ENCODE measurements at places on chromosomes 5 and 9.
A peak's percentile ranks its signal among the peaks of the same experiment; 100 is the strongest.

GRCh38 chr5:114055318-114056184 lies 306.3 kb upstream of the KCNN2 start:
- DNase-seq: peak; percentile 82

GRCh38 chr5:42842921-42843641 lies 31.4 kb upstream of the SELENOP start:
- DNase-seq: no peak

GRCh38 chr5:73215531-73215890 lies 42.5 kb downstream of the TMEM174 start:
- DNase-seq: no peak

GRCh38 chr9:73219985-73220626 lies 68.4 kb downstream of the ANXA1 start:
- no peak for DNase-seq

GRCh38 chr9:121357011-121357410 lies 13.0 kb downstream of the STOM start:
- no peak for DNase-seq

- DNase-seq: no peak
These were observed 101.6 kb downstream of the TRIO start for GRCh38 chr5:14244721-14245120.

DNA sequence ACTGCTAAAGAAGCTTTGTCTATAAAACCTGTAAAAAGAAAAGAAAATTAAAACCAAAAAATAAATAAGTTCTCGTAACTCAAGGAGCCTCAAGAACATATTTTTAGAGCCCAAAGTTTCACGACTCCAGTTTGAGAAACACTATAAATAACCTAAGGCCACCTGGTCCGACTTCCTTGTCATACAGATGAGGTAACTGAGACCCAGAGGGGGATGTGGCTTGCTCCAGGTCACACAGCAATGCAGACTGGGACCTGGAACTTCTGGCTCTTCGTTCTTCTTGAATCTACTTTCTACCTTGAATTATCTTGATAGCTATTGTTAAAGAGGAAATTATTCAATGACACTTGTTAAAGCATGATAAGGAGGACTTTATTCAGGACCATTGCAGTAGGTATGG lies 514.8 kb downstream of the CDK5RAP2 start:
- no peak for DNase-seq
